ENCODE measurements at places on chromosomes 5 and 9. TPM values are rescaled to one million over a fixed set of nuclear protein-coding genes. Genes with fewer than 3 reads are reported as not detected.

GRCh38 chr5:154714266-154714986, 40.8 kb upstream of the LARP1 start:
- no peak for DNase-seq

GRCh38 chr5:6431214-6432195, 17.2 kb upstream of the UBE2QL1 start:
- no peak for DNase-seq

DNA sequence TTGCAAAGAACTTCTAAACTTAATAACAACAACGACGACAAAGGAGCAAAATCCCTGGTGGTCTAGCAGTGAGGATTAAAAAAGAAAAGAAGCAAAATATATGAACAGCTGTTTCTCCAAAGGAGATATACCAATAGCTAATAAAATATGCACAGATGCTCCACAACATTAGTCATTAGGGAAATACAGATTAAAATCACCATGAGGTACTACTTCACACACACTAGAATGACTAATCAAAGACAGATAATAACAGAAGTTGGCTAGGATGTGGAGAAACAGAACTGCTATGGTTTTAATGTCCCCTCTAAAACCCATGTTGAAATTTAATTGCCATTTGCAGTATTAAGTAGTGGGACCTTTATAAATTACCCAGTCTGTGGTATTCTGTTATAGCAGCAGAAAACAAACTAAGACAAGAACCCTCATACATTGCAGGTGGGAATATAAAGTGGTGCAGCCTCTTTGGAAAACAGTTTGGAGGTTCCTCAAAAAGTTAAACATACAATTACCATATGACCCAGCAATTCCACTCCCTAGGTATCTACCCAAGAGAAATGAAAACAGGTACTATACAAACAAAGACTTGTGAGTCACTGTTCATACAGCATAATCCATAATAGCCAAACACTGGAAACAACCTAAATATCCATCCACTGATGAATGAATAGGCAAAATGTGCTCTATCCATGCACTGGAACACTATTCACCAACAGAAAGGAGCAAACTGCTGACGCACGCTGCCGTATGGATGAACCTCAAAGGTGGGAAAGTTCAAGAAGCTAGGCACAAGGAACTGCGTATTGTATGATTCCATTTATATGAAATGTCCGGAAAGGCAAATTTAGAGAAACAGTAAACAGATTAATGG, 11.4 kb upstream of the DUSP1 start:
- DNase-seq = no peak

DNA sequence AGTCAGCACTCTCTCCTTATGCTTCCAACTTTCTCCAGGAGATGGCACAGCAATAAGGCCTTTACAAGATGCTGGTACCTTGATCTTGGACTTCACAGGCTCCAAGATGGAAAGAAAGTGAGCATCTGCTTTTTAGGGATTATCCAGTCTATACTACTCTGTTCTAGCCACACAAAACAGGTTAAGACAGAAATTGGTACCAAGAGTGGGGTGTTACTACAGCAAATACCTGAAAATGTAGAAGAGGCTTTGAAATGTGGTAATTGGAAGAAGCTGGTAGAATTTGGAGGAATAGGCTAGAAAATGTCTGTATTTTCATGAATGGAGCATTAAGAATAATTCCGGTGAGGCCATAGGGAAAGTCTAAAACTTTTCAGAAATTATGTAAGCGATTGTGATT, 484.8 kb upstream of the GRIA1 start:
- DNase-seq = no peak

DNA sequence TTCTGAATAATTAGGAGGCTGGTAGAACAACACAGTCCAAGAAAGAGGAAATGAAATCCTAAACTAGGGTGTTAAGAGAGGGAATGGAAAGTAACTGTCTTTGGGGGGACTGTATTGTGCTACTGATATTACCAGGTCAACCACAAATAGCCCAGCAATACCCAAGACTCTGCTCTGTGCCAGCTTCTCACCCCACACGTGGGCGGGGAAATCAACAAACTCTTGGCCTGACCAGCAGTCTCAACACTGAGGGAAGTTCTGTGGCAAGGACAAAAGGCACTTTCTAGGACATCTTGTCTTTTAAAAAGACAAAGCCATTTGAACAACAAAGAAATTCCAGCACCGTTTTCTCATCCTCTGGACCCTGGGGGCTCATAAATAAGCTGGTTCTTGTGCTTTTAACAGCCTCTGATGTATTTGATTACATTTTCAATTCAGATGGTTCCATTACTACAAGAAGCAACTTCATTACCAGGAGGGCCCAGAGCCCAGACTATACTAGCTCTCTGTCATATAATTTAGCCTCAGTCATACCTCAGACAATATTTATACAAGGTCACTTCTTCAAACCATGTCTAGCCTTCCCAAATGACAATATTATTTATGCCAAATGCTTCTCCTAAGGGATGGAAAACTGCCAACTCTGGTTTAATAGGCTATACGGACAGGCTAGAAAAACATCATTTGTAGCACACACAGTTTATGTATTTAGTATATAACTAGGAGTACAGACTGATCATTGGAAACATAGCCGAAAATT, 297.8 kb downstream of the CWC27 start:
- peak; percentile 67 for DNase-seq

- no peak for DNase-seq
Measured at GRCh38 chr9:137352511-137353222, 50.6 kb upstream of the NRARP start.

- no peak for DNase-seq
Measured at GRCh38 chr9:136108648-136109266, 9.9 kb downstream of the TMEM250 start.

DNA sequence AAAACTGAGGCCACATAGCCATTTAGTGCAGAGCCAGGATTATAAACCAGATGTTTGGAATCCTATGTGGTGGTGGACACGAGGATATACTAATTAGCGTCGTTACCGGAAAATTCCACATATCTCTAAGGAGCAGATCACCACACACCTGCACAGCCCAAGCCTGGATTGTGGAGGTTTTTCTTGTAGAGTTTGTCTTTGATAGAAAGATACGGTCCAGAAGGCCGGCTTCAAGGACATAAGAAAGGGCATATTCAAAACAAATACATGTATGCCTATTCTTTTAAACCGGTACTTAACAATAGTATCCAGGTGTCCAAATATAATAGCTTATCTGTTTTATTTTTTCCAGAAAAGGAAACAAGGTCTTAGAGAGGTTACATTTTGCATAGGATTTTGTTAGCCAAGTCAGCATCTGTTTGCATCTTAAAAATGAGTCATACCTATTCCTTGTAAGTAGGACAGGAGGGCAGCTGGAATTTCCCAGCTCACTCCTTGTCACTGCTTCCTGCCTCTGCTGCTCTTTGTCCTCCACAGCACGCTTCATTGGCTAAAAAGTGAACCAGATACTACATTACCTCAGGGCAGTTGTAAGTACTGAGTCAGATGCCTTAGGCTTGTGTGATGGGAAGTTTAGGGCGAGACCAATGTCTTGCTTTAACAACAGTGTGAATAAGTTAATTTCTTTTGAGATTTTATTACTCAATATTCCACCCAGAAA, 3.6 kb downstream of the TMC1 start:
- no peak for DNase-seq

GRCh38 chr9:34985311-34985899, 4.1 kb upstream of the DNAJB5 start:
- DNase-seq = no peak

DNA sequence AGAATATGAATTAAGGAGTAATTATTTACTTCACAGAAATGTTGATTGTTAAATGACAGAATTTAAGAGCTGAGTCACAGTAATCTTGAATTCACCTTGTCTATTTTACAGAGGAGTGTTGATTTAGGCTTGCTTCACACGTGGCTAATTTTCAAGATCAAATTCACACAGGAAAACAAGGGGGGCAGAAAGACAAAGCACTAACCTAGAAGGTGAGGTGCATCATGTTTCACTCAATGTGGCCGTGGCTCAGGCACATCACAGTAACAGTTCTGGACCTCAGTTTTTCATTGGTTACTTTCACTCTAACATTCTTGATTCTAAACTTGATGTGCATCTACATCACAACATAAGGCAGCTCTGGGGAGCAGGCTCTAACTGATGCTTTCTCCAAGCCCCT, 69.6 kb upstream of the GNAQ start:
- DNase-seq = no peak

DNA sequence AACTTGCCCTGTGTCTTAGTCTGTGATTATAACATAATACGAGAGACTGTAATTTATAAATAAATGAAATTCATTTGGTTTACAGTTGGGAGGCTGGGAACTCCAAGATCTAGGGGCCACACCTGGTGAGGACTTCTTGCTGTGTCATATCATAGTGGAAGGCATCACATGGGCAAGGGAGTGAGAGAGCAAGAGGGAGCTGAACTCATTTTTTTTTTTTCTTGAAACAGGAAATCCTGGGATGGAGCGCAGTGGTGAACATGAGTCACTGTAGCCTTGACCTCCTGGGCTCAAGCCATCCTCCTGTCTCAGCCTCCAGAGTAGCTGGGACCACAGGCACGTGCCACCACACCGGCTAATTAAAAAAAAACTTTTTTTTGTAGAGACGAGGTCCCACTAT, 7.2 kb downstream of the MLANA start:
- DNase-seq = no peak

- no peak for DNase-seq
Measured at GRCh38 chr5:135642488-135642870, 63.7 kb upstream of the CXCL14 start.

DNA sequence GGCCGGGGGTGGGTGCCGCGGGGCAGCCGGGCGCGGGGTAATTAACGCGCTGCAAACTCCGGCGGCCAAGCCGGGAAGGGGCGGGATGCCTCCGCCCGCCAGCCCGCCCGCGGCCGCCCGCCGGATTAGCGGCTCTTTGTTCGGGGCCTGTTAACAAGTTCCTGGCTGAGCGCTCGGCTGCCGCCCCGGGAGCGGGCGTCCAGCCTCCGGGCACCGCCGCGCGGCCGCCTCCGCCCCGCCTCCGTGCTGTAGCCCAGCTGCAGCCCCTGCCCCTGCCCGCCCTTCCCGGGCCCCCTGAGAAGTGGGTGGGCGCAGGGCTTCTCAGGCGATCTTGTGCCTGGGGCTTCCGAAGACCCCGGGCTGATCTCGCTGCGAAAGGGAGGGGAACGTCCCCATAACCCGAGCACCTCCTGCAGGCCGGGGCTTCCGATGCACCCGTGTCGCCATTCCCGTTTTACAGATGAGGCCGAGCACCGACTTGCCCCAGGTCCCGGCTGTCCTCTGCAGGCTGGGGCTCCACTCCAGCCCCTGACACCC, 7.5 kb downstream of the UNC5A start:
- no peak for DNase-seq

DNA sequence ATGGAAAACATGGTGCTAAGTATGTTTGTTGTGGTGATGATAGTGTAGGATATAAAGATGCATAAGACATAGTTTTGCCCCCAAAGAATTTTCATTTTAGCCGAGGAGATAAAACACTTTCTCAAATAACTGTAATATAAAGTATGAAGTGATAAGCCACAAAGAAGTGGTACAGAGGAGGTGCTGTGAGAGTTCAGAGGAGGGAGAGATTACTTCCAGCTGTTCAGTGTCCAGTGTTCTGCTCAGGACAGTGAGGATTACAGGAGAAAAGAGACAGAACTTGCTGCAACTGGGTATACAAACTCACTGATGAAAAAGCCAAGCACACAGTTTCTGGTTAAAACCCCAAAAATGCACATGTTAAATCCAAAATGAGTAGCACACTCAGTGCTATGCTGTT, 309.3 kb downstream of the KIAA0825 start:
- DNase-seq = no peak

DNA sequence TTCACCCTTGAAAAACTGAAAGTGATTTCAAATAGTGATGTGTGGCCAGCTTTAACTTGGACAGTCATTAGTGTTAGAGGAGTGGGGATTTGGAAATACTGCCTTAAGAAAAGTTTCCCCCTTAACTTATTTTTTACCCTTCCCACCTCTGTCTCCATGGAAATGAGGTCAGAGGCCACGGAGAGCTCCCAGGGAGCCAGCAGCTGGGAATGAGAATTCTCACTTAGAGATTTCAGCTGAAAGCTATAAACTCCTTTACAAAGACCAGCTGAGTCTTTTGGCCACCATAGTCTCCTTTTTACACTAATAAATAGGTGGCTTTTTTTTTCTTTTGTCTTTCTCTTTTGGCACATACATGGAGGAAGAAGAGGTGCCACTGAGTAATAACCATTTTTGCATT, 45.7 kb upstream of the PIK3R1 start:
- no peak for DNase-seq

GRCh38 chr9:122941582-122942234, 888 bp downstream of the RABGAP1 start:
- DNase-seq = no peak

DNA sequence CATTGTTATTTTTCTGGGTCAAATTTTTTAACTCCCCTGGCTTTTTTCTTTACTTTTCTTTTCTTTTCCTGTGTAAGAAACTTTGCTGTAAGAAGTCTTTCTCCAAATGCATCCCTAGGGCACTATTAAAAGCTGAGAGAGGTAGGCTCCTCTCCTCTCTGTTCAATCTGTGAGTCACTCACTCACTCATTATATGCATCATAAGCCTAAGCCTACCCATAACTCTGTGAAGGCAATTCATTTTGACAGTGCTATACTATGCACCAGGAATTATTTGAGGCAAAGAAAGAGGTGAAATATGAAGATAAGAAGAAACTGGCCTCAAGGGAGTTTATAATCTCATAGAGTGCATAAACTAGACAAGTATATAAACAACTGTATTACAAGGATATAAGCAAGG, 67.9 kb upstream of the PRR16 start:
- DNase-seq = no peak

DNA sequence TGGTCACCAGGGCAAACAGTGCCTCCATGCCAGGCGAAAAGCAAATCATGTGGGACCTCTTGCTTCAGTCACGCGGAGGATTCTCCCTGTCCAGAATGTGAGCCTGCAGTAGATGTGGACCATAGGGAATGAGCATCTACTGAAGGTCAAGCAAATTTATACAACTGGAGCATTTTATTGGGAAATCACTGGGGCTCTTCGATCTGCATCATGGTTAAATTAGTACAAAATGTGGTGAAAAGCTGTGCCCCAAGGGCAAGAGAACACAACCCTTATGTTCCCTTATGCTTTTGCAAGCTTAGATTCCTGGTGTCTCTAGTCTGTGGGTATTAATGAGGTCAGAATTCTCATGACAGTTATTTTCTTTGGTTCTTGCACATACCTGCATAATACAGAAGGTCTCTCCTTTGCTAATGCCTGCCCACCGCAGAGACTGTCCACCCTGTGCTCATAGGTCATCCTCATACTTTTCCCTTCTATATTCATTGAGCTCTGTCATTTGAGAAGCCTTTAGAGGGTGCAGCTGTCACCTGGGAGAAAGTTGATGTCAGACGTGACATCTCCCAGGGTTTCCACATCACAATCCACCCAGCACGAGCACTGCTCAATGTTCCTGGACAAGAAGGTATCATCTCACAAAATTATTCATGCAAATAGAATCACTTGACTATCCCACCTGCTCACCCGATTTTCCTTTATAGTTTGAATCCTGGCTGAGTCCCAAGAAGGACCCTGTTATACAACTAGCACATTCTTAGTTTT, 111.7 kb downstream of the NXNL2 start:
- DNase-seq = no peak

TPPP gene
- total RNA-seq = 16.1 TPM

IRX1 gene
- total RNA-seq = 7.5 TPM

IL6ST gene
- total RNA-seq = 435 TPM

WDR38 gene
- total RNA-seq = not detected

INSL6 gene
- total RNA-seq = not detected

MAMDC2 gene
- 72.0 TPM for total RNA-seq

PRR16 gene
- total RNA-seq = 3.1 TPM

KIF4B gene
- 0.17 TPM for total RNA-seq

RETREG1 gene
- 22.8 TPM for total RNA-seq

DDX4 gene
- total RNA-seq = not detected
